ENCODE measurements at places on chromosomes 7 and 10.

DNA sequence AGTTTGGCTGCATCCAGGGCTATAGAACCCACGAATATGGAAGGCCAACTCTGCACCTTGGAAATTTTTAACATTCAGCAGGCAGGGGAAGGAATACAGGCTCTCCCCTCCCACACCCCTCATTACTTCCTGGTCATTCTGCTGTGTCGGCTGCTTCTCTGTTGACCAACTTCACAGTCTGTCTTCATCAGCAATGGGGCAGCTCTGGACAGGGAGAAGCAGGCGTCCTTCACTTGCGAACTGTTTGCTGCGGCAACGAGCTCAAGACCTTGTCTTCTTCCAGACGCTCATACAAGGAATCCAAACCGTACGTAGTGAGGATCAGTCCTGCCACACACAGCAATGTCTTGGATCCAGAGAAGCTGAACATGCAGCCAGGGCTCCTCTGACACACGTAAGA lies 192.2 kb downstream of the DIP2C start:
- H3K27me3 ChIP-seq, result no peaks in the 10 kb centered on the region
- H3K4me3 ChIP-seq, result no peak overlapping the region
- H3K36me3 ChIP-seq, result no peaks in the 10 kb centered on the region
- H3K4me1 ChIP-seq, result peaks cover 8% of the 10 kb centered on the region

GRCh38 chr10:76884673-76885275 lies 752.8 kb downstream of the KCNMA1 start:
- H3K36me3 ChIP-seq, result no peaks in the 10 kb centered on the region
- no peak for DNase-seq
- H3K4me1 ChIP-seq, result no peaks in the 10 kb centered on the region
- H3K4me3 ChIP-seq, result no peak overlapping the region
- H3K27ac ChIP-seq, result no peak overlapping the region

DNA sequence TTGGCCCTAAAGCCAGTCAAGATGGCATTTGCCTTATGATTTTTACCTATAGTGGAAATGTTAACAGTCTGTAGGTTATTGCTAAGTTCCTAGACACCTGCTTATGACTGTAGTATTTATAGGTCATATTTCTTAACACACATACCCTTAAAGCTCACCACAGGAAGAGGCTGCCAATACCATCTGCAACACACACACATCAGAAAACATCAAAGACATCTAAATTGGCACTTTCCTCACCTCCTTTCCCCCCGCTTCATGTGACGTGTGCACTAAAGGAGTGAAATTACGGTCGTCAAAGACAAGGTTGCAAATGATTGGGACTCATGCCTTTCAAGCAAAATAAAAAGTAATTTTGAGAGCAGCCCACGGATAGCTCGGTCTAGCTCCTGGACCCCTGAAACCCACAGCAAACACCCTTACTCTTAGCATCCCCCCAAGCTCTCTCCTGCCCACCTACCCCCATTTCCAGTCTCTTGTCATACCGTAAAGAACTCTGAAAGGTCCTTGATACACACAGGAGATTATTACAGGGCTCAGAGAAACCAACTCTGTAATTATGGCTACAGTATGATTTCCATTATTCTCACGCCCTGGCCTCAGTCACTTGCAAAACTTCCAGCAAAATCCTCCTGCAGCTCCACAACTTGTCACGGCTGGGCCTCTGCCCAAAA lies 90.5 kb downstream of the PLXNA4 start:
- H3K4me1 ChIP-seq, result peaks cover 29% of the 10 kb centered on the region
- DNase-seq, result peak; percentile 76
- peak overlapping the region; percentile 5 for H3K4me3 ChIP-seq
- peaks cover 5% of the 10 kb centered on the region for H3K27me3 ChIP-seq
- peak overlapping the region; percentile 11 for H3K27ac ChIP-seq

- no peaks in the 10 kb centered on the region for H3K27me3 ChIP-seq
- DNase-seq, result no peak
- no peaks in the 10 kb centered on the region for H3K36me3 ChIP-seq
- H3K4me1 ChIP-seq, result no peaks in the 10 kb centered on the region
- H3K27ac ChIP-seq, result no peak overlapping the region
Measured at GRCh38 chr10:6678956-6679355, 98.9 kb upstream of the PRKCQ start.

- no peak for DNase-seq
- H3K4me1 ChIP-seq, result no peaks in the 10 kb centered on the region
- no peaks in the 10 kb centered on the region for H3K36me3 ChIP-seq
- no peak overlapping the region for H3K27ac ChIP-seq
- peaks cover 2% of the 10 kb centered on the region for H3K27me3 ChIP-seq
- H3K4me3 ChIP-seq, result no peak overlapping the region
Measured at GRCh38 chr7:34327681-34328080, 330.3 kb upstream of the NPSR1 start.

DNA sequence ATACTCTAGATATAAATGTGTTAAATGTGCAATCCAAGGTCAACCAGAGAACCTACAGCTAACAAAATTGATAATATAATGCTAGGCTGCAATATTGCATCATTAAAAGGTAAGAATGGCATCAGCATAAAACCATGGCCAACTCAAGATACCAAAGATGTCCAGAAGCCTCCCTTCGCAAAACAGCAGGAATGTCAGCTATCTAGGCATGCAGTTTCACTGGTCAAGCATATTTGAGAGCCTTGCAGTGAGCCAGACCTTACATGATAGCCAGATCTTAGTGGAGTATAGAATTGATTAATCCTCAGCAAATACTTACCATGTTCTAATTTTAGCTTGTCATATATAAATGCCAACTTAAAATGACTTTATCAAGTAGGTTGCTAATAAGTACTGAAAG lies 138.8 kb downstream of the ZEB1 start:
- no peak overlapping the region for H3K27ac ChIP-seq
- H3K4me1 ChIP-seq, result no peaks in the 10 kb centered on the region
- no peak overlapping the region for H3K4me3 ChIP-seq
- DNase-seq, result no peak
- H3K36me3 ChIP-seq, result peaks cover 16% of the 10 kb centered on the region

GRCh38 chr7:26008428-26008827 lies 143.6 kb upstream of the NFE2L3 start:
- no peaks in the 10 kb centered on the region for H3K4me1 ChIP-seq
- peaks cover 9% of the 10 kb centered on the region for H3K27me3 ChIP-seq
- no peak overlapping the region for H3K27ac ChIP-seq
- DNase-seq, result no peak
- no peaks in the 10 kb centered on the region for H3K36me3 ChIP-seq

- H3K27me3 ChIP-seq, result peaks cover 2% of the 10 kb centered on the region
- no peak overlapping the region for H3K27ac ChIP-seq
- H3K36me3 ChIP-seq, result no peaks in the 10 kb centered on the region
- no peaks in the 10 kb centered on the region for H3K4me1 ChIP-seq
Measured at GRCh38 chr7:42492920-42493319, 255.9 kb upstream of the GLI3 start.

- no peaks in the 10 kb centered on the region for H3K27me3 ChIP-seq
- peaks cover 3% of the 10 kb centered on the region for H3K36me3 ChIP-seq
- no peak overlapping the region for H3K4me3 ChIP-seq
- H3K27ac ChIP-seq, result no peak overlapping the region
- DNase-seq, result no peak
Measured at GRCh38 chr7:151742713-151743480, 134.0 kb downstream of the PRKAG2 start.

GRCh38 chr10:102682981-102683380 lies 31.2 kb downstream of the ARL3 start:
- H3K27ac ChIP-seq, result no peak overlapping the region
- no peaks in the 10 kb centered on the region for H3K27me3 ChIP-seq
- peaks cover 9% of the 10 kb centered on the region for H3K36me3 ChIP-seq
- H3K4me3 ChIP-seq, result no peak overlapping the region
- H3K4me1 ChIP-seq, result peaks cover 10% of the 10 kb centered on the region

DNA sequence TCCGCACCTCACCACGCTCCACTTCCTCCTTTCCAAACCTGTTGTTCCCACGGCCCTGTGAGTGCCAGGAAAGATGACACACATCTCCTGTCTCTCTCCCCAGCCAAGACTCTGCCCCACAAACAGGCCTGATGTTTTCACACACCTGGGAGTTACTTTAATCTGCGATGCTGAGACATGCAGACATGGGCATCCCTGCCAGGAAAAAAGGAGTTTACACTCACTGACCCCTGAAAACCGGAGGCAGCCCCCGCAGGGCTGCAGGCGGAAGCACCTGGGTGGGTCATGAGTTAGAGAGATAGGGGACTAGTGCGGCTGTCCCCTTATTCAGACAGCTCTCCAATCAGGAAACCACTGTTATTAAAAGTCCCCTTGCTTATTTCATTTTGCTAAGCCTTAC lies 106.4 kb upstream of the CARD11 start:
- no peaks in the 10 kb centered on the region for H3K4me1 ChIP-seq
- no peak overlapping the region for H3K27ac ChIP-seq
- DNase-seq, result no peak
- H3K36me3 ChIP-seq, result no peaks in the 10 kb centered on the region
- H3K27me3 ChIP-seq, result peaks cover 6% of the 10 kb centered on the region
